ENCODE measurements at places on chromosomes 12 and 14. TPM values are rescaled to one million over a fixed set of nuclear protein-coding genes. Genes with fewer than 3 reads are reported as not detected.

The OR4K5 gene
- not detected for polyA plus RNA-seq

The CNTN1 gene
- polyA plus RNA-seq: 0.13 TPM

The CLEC1A gene
- polyA plus RNA-seq: 1.7 TPM

The TMEM116 gene
- 12.5 TPM for polyA plus RNA-seq

The CALCOCO1 gene
- 125 TPM for polyA plus RNA-seq

The KRT83 gene
- not detected for polyA plus RNA-seq

The TCTN2 gene
- polyA plus RNA-seq: 8.1 TPM

The TGM1 gene
- polyA plus RNA-seq: 0.17 TPM

The BAZ1A gene
- polyA plus RNA-seq: 9.3 TPM

DNA sequence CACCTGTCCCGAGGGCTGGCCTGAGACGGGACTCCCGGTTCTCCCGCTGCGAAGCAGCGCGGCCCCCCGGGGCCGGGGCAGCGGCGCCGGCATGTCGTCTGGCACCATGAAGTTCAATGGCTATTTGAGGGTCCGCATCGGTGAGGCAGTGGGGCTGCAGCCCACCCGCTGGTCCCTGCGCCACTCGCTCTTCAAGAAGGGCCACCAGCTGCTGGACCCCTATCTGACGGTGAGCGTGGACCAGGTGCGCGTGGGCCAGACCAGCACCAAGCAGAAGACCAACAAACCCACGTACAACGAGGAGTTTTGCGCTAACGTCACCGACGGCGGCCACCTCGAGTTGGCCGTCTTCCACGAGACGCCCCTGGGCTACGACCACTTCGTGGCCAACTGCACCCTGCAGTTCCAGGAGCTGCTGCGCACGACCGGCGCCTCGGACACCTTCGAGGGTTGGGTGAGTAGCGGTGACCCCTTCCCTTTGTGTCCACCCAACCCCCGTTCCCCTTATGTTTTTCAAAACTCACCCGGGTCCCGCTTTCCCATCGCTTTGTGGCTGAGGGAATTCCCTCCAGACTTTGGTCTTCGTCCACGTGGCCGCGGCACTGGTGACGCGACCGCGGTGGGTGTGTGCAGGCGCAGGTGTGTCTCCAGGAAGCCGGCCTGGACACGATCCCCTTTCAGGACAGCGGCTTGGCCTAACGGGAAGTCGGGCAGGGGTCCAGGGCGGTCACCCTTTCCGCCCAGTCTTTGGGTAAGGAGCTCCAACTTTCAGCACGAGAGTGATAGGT lies 826 bp downstream of the PRKCH start:
- DNase-seq: peak; percentile 45

DNA sequence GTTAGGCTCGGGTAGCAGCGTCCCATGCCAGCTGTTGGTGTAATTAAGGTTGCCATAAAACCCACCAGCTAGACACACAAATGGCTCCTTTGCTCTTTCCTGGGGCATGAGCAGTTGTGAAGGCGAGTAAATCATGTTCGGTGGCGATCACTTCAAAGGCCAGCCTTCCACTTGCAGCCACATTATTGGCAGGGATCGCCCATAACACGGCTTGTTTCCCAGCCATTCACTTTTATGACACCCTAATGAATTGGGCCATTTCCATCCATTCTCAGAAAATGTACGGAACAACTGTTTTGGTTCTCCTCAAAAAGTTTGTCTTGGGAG lies 63.4 kb downstream of the BEGAIN start:
- DNase-seq: no peak

DNA sequence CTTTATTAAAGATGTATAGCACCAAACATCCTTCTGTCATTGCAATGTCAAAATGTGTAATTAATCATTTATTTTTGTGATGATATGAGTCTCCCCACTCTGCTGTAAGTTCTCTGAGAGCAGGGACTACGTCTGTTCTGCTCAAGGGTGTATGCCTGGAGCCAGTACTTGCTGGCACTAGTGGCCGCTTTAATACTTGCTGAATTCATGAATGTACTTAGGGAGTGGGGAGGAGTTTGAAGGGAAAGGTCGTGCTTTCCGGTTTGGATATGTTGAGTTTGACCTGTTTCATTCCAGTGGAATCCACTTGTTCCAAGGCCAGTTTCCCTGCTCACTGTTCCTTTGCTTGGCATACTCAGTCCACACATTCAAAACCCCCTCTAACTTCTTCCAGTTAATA lies 1.9 kb upstream of the DCAF5 start:
- no peak for DNase-seq

DNA sequence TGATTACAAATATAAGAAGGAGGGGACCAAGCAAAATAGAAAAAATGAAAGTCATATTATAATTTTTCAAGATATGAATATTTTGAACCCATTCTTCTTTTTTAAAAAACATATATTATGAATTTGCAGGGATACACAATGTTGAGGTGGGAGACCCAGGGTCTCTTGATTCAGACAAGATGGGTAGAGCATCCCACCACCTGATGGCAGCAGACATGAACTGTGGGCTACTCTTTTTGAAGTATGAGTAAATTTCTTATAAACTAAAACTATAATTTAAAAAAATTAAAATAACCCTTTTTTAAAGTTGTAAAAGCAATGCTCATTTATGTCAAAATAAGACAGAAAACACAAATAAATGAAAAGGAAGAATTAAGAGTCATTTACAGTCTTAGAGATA lies 202.7 kb upstream of the PRICKLE1 start:
- no peak for DNase-seq

GRCh38 chr12:74957231-74957630 lies 252.4 kb downstream of the KCNC2 start:
- DNase-seq: no peak

DNA sequence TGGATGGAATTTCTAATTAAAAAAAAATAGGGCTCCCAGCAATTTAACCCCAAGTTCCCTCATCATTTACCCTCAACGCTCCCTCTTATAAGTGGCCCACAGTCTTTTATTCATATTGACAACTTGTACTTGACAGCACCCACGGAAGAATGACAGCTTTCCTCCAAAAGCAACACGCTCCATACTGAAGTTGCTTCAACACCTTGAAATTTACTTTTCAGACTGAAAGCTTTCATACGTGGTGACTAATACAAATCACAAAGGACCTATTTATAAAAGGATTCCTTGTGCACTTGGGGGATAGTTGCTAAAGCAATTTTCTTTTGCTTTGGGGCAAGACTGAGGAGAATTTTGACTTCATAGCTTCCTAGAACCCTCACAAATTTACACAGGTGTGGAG lies 1629.4 kb upstream of the SEL1L start:
- DNase-seq: no peak

DNA sequence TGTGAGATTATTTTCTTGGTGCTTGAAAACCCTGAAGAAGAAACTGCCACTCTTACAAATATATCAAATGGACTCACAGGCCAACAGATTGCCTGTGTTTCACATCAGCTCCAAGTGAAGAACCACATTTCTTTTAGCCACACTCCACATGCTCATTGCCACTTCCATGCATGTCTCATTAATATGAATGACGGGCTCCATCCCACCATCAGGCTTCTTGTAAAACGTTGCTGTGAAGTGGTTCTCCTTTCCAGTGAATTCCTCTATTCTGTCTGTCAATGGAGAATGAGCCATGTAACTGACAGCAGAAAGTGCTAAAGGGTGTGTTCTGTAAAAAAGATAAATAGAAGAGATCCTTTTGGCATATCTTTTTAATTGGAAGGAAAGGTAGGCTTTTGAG lies 188.2 kb upstream of the RMST start:
- no peak for DNase-seq

DNA sequence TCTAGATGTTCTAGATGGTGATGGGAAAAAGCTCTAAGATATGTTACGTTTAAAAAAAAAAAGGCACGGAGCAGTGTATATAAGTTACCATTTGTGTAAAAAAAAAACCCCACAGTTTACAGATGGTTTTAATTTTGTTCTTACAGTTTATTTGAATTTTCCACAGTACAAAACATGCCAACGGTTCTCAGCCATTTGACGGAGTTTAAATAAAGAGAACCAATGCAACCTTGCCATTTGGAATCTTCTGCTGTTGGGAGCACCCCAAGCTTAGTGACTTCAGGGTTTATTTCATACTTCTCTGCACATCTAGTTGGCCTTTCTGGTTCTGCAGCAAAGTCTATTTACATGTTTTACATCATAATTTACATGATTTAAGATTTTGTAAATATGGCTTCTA lies 7.7 kb upstream of the HPD start:
- no peak for DNase-seq

GRCh38 chr12:104767261-104767660 lies 190.8 kb downstream of the SLC41A2 start:
- DNase-seq: no peak

DNA sequence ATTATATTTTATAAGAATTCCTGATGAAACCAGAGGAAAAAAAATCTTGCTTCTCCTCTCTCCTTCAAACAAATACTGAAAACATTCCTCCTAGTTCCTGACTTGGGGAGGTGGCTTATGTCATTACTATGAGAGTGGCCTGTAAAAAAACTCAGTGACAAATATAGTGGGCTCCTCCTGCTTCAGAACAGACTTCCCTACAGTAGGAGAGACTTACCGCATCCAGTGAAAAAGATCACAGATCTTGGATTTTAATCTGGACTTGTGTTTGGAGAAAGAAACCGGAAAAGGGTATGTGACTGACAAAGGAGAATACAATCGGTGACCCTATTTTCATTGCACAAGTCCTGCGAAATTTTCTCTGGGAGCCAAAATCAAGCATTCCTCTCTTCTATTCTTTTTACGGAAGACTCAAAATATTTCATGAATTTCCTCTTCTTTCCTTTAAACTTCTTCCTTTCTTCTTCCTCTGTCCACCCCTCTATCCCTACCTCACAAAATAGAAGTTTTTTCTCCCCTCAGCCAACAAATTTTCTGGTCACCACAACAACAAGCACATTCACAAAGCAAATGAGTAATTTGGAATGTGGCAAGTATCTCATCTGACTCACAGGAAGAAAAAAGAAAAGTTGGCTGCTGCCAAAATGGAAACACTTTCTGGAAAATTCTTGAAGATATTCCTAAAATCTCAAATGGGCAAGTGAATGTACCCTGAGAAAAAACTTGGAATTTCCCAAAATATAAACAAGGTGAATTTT lies 185.1 kb upstream of the CDKN3 start:
- DNase-seq: no peak

DNA sequence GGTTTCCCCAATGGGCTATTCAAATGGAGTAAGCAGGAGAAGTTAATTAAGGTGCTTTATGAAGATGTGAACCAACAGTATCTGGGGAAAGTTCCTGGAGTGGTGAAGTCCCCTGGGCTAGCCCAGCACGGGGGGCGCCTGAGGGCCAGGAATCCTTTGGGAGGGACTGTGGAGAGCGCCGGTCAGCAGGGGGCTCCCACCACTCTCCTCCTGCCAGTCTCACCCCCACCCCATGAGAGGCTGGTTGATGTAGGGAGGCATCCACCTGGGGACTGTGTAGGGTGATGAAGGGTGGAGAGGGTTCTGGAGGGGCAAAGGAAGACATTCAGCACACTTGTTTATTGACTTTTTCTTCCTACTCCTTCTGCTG lies 4.4 kb downstream of the CEBPE start:
- DNase-seq: no peak

GRCh38 chr12:41924111-41924510 lies 220.6 kb downstream of the GXYLT1 start:
- no peak for DNase-seq

DNA sequence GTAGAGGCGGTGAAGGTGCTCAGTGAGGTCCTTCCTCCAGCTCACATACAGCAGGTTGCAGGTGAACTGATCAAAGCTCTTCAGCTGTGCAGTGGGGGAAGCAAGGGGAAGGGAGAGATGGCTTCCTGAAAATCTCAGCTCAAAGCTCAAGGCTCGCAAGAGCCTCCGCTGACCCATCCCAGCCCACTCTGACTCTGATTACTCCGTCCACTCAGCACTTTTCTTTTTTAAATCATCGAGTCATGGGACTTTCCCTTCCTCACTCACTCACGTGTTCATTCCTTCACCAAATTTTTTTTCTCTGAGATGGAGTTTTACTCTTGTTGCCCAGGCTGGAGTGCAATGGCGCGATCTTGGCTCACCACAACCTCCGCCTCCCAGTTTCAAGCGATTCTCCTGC lies 4.7 kb downstream of the ABCD4 start:
- DNase-seq: no peak

DNA sequence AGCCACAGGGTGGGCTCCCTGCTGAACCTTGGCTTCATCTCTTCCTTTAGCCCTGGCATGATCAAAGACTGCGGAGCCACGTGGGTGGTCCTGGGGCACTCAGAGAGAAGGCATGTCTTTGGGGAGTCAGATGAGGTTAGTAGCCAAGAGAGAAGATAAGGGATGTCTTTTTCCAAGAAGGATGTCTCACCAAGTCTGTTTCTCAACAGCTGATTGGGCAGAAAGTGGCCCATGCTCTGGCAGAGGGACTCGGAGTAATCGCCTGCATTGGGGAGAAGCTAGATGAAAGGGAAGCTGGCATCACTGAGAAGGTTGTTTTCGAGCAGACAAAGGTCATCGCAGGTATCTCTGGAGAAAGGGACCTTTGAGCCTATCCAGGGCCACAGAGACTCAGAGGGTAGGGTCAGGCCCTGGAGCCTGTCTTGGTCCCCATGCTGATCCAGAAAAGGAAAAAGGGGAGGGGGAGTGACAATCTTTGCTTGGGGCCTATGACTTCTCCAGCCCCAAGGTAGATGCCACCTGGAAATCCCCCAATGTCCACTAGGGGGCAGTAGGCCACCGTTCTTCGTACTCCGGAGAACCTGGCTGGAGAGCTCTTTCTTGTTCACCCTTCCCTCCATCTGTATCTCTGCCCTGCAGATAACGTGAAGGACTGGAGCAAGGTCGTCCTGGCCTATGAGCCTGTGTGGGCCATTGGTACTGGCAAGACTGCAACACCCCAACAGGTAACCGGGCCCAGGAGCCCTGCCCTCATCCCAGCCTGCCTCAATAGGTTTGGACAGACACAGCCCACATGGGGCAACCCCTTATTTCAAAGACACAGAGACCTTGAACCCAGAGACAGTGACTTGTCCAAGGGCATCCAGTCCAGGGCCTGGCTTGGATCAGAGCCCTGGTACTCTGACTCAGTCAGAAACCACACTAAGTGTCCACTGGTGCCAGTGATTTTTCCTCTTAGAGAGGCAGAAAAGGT lies 2.0 kb downstream of the TPI1 start:
- DNase-seq: peak; percentile 72

- no peak for DNase-seq
Measured at GRCh38 chr12:57549203-57549908, 488 bp upstream of the KIF5A start.

DNA sequence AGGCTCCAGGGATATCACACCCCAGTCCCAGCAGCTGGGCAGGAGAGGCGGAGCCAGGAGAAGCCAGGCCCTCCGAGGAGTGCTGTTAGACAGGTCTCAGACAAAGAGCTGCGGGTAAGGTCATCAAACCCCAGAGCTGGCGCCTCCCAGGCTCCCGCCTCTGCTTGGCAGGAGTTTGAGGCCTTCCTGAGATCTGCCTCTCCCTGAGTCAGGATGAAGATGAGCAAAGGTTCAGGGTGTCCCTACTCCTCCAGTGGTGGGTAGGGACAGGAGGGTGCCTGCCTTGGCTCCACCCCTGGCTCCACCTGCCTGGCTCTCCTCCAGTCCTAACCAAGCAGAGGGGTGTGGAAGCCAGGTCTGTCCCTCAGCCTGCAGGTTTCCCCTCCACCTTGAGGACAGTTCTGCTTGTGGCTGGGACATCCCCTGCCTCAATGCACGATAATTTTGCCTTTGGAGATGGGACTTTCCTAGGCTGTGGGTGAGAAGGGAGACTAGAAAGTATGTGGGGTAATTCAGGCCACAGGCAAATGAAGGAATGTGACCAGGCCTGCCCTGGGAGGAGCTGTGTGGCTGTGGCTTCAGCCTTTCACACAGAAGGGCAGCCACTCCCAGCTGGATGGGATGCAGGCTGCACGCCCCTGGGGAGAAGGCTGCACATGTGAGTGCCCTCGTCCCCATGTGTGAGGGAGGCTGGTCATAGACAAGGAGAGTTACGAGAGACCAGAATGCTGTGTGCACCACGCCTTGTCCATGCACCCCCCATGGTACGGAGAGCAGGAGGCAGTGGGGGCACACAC lies 2.2 kb downstream of the PLEKHG6 start:
- no peak for DNase-seq
